ENCODE measurements at places on chromosomes 13 and 19. TPM values are rescaled to one million over a fixed set of nuclear protein-coding genes. Genes with fewer than 3 reads are reported as not detected.

The SULT2A1 gene
- total RNA-seq = not detected

- ATAC-seq = no peak
These were observed 6.5 kb downstream of the SOX1 start for GRCh38 chr13:112073245-112074138.

- no peak for ATAC-seq
These were observed 2.9 kb upstream of the CHAMP1 start for GRCh38 chr13:114311387-114311786.

DNA sequence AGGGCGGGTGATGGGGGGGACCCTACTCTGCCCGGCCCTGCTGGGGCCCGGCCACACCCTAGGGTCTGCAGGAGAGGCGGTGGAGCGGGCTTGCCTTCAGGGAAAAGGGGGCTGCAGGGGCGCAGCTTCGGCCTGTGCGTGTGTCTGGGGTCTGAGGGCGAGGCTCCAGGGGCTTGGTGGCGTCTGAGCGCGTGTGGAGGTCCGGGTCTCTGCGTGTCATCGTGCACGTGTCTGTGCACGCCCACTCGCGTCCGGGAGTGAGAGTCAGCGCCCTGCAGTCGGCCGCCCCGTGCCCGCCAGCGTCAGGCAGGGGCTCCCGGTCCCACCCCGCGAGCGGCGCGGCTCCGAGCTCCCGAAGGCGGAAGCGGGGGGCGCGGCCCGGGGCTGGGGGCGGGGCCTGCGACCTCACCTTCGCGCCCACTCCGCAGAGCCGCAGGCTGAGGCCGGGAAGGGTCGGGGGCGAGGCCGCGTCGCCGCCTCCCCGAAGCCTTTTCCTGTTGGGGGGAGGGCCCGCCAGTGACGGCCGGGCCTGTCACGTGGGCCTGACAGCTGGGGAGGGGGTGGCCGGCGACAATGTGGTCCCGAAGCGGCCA lies at the start of gene ARHGAP45:
Gene ARHGAP45, plus strand, starts transcription at position 420 of the 593 bp plus-strand sequence. CDS start 239 bp downstream, outside the sequence.
- ATAC-seq = peak; percentile 12

- no peak for ATAC-seq
These were observed 47.4 kb upstream of the PCDH20 start for GRCh38 chr13:61463024-61463423.

- no peak for ATAC-seq
These were observed 60.2 kb upstream of the FLT1 start for GRCh38 chr13:28555096-28555495.

GRCh38 chr19:44694184-44694579 lies 4.8 kb upstream of the CEACAM16 start:
- ATAC-seq = no peak

DNA sequence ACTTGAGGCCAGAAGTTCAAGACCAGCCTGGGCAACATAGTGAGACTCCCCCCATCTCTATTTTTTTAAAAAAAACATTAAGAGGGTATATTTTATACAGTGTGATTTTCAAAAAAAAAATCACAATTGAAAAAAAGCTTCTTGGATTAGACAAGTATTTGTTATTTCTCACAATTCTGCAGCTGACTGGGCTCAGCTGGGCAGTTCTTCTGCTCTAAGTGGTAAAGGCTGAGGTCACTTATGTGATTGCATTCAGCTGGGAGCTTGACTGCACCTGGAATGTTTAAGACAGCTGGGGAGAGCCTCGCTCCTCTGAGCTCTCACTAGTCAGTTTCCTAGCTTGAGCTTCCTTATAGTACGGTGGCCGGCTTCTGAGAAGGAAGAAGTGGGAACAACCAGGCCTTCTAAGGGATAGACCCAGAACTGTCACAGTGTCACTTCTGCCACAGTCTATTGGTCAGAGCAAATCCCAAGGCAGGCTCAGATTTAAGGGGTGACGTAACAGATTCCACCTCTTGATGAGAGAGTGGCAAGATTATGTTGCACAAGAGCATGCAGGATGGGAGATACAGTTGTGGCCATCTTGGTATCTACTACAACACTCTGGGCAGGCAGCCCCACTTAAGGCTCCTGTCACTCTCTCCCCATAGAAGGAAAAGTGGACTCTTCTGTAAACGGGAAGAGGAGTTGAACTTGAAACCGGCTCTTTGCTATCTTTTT lies 19.7 kb upstream of the IRGC start:
- no peak for ATAC-seq

DNA sequence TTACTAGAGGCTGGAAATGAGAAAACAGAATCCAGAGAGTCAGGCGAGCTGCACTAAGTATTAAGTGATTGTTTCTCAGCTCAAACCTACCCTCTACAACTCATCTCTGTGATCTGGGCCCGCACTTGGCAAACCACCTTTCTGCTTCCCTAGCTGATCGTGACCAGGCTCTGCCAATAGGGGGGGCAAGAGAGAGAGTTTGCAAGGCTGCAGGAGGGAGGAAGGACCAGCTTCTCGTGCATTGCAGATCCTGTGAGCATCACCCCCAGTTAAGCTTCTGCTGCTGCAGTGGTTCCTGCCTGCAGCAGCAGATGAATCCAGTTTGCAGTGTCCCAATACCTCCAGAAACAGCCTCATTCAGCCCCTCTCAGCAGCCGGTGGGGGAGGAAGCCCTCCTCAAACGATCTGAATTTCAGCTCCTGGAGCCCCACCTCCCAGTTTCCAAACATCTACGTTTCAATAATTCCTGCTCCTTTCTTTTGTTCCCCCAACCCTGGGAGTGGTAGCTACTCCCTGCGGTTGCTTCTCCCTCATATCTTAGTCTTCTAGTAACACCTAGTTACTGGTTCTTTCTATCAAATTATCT lies 20.0 kb downstream of the XRCC1 start:
- peak; percentile 61 for ATAC-seq

DNA sequence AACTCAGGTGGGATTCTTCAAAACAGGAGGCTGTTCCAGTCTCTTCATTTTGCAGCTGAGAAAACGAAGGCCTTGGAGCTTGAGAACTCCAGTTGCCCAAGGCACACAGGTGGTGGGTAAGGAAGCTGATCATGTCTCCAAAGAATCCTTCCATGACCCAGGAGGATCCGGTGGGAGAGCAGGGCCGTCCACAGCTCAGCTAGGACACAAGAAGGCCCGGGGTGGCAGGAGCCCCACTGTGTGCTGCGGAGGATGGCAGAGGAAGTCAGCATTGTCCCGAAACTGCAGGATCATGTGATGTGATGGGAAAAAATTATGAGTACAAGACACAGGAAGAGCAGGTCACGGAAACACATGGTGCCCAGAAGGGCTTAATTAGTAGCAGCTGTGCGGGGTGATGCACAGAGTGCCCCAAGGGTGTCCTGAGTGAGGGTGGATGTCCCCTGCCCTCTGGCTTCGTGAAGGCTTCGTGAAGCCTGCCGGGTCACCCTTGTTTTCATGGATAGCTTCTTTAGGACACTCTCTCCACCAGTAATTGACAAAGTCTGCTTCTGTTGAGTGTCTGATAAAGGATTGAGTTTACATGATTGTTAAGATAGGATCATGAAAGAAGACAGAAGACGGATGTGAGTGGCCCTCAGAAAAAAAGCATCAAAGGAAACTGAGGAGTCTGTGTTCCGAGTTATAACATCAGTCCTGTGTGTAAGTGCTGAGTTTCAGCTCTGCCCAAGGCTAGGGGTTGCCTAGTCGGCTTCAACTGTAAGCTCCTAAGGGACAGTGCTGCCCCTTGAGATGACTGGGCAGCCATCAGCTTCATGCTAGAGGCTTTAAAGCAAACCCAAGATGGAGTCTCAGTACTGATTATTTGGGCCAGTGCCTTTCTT lies 33.8 kb upstream of the SACS start:
- no peak for ATAC-seq

Data from esophagus mucosa (tissue), 1 donor.